ENCODE measurements at places on chromosomes 5 and 9.

DNA sequence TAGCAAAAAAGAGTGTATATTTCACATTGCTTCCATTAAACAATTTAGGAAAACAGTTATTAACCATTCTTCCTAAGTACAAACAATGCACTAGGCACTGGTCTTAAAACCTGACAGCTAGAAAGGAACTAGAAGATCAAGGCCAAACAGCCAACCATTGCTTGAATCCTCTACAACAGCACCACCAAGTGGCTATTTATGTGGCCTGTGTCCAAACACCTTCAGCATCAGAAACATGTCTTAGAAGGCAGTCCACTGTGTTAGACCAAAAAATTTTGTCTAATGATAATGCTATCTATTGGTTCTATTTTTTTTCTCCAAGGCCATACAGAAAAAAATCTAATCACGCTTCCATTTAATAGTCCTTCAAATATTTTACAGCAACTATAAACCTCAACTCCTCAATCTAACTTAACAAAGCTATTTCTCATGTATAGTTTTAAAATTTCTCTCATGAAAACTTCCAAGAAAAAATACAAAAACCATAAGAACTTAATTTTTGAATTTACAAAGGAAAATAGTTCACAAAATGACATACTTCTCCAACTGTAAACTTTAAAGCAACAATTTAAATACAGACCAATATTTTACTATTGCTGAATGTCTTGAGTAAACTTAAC, 36.1 kb downstream of the CAAP1 start:
- DNase-seq, result peak; percentile 44

DNA sequence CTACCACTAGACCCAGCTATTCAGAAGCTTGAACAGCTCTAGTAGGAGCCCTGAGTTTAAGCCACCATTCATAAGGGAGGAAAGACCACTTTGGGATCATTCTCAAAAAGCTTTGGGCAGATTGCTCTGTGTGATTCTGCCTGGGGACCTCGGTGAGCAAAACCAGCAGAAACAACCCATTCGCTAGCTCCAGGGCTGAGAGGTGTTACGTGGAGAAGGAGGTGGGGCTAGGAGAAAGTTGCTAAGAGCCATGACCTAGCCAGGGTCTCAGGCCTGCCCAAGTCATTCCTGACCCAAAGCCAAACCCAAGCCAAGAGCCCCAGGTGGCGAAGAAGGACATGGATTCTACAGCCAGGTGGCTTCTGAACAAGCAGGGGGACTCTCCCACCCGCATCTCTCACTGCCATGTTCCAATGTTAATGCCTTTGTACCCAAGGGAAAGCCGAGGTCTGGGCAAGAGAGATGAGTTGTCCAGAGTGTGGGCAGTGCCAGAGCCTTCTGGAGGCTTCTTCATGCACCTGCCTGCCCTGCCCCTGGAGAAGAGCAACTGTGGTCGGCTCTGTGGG, 4.0 kb upstream of the BARHL1 start:
- DNase-seq, result no peak

DNA sequence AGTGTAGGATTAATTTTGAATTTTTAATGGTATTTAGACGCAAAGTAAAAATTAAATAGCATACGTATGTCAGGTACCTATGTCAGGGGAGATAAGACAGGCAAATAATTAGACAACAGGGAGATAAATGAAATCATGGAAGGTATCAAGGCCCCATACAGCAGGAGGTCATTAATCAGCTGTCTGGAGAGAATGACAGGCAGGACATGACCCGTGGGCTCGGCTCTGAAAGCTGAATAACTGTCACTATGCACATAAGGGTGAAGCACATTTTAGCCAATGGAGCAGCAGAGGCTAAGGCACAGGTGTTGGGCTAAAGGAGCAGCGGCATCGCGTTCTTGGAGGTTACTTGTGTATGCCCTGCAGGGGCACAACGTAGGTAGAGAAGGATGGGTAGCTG, 11.9 kb downstream of the SLC25A51 start:
- DNase-seq, result no peak

GRCh38 chr5:53009816-53010215, 20.7 kb downstream of the ITGA2 start:
- no peak for DNase-seq

GRCh38 chr5:108728566-108729241, 19.0 kb upstream of the FER start:
- DNase-seq, result peak; percentile 67

- no peak for DNase-seq
These were observed 8.3 kb upstream of the CXXC5 start for GRCh38 chr5:139639619-139640380.

GRCh38 chr9:132804576-132805295, 73.3 kb downstream of the AK8 start:
- DNase-seq, result peak; percentile 42

DNA sequence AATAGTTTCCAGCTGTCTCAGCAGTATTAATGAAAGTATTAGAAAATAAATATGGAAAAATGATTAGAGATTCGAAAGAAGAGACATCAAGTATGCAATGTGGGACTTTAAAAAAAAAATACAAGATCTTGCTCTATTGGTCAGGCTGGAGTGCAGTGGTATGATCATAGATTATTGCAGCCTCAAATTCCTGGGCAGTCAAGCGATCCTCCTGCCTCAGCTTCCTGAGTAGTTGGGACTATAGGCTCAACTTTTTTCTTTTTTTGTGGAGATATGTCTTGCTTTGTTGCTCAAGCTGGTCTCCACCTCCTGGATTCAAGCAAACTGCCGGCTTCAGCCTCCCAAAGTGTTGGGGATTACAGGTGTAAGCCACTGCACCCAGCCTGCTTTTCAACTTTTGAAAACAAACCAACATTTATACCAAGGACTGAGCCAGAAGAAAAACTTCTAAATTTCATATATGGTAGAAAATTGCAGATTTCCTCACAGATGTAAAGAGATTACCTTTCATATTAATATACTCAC, 323.1 kb downstream of the ADGRV1 start:
- DNase-seq, result no peak

DNA sequence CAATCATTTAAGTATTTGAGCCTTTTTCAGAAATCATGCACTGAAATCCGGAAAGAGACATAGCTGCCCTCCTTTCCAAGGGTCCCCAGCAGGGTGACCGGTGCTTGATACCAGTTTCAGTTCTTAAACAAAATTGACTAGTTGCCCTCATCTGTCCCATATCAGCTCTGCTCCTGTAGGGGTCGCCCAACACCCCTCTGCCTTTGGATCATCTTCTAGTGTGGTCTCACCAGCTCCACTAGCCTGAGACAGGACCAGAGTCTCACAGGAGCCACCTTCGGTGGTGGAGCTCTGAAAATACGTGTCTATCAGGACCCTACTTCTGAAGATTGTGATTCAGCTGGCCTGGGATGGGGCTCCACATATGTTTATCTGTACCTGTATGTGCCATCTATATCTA, 428.2 kb downstream of the ENC1 start:
- DNase-seq, result no peak

- no peak for DNase-seq
These were observed 305.7 kb upstream of the TNC start for GRCh38 chr9:115423646-115424045.

DNA sequence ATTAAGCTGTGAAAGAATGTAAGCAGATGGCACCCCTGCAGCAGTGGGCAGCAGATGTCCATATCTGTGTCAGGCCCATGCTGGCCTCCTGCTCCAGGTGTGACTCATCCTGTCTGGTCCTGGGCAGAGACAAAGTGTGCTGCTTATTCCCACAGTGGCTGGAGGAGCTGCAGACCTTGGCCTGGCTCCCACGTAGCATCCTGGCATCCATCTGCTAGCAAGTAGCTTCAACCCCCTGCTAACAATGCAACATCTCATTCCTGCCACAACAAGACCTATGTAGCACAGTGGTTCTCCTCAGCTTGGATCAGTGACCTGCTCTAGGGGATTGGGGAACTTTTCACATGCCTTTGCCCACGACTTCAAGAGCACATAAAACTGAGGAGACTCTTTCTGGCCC, 126.4 kb upstream of the SLC12A2 start:
- no peak for DNase-seq

- no peak for DNase-seq
These were observed 14.7 kb upstream of the CCIN start for GRCh38 chr9:36154331-36154952.

GRCh38 chr9:16974436-16974835, 104.0 kb upstream of the BNC2 start:
- no peak for DNase-seq

- no peak for DNase-seq
These were observed 31.0 kb upstream of the PHF24 start for GRCh38 chr9:34927061-34927460.
